ENCODE measurements at places on chromosomes 1 and 21.

DNA sequence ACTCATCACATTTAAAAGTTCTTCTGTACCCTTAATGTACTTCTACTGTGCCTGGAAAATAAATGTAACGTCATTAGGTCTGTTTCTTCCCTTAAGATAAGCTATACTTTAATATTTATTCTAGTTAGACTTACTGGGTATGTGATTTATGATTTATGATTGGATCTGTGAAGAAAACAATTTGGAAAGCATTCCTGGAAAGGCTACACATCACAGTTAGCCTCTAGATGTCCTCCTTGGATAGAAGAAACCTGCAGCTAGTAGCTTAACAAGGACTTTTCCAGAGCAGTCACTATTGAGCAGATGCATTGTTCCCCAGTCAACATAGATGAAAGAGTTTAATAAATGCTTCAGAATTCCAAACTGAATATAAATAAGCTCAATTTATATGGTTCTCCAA is 22.2 kb upstream of the ABL2 start:
- peak; percentile 49 for DNase-seq

DNA sequence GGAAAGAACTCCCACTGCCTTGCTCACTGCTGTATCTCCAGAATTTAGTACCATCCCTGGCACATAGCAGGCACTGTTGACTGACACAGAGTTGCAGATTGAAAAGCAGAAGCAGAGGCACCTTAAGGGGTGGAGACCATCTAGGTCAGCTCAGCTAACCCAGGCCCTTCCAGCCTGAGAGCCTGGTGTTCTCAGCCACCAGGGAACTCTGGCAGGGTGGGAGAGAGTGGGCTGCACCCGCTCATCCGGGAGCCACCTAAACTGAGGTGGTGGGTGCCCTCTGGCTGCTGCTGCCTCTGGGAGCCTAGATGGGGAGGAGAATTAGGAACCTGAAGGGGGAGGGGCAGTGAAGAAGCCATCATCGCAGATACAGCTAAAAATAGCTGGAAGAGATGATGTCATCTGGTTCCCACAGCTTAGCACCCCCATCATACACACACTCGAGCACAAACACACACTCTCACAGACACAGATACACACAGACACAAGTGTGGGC is 1.5 kb upstream of the TSPAN1 start:
- DNase-seq, result no peak

DNA sequence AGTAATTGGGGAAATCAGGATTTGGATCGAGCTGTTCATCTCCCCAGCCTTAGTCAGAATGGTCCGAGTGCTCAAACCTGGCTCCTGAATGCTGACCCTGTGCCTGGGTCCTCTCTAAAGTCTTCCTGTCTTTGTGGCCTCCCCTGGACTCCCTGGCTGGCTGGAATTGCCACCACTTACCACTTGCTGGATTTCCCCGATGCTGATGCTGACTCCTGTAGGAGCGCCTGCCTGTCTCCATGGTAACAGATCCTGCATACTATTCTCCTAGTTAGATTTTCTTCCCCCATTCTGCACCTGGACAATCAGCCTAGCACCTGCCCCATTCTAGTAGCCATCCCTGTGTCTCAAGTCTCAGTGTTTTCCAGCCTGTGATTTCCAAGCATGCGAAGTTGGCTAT is 382.2 kb upstream of the ESRRG start:
- no peak for DNase-seq

DNA sequence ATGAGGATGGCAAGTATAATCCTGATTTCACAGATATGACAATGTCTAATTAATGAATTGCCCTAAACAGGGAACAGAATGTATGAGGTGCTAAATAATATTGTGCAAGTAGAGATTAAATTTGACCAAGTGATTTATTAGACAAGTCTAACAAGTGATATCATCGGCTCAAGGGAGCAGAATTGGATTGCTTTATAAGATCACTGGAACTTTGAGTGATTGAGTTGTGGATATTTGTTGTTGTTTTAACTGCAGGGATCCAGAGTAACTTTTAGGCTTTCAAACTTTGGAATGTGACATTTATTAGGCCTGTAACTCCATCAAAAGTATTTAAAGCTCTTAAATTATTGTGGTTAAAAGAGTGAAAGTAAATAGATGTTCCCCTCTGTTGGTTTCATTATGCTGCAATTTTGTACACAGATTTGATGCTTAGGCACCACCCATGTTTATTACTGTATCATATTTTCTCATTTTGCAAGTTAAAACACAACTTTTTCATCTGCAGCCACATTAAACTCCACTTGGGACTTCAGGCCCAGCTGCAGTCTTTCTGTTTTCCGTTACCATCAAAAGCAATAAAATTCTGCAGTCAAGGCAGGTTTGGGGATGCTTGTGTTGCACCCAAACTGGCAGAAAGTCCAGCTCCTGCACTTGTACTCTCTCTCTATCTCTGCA is 206.6 kb downstream of the HLX start:
- no peak for DNase-seq

GRCh38 chr1:175715742-175716141 is 27.7 kb downstream of the TNR start:
- DNase-seq, result no peak

DNA sequence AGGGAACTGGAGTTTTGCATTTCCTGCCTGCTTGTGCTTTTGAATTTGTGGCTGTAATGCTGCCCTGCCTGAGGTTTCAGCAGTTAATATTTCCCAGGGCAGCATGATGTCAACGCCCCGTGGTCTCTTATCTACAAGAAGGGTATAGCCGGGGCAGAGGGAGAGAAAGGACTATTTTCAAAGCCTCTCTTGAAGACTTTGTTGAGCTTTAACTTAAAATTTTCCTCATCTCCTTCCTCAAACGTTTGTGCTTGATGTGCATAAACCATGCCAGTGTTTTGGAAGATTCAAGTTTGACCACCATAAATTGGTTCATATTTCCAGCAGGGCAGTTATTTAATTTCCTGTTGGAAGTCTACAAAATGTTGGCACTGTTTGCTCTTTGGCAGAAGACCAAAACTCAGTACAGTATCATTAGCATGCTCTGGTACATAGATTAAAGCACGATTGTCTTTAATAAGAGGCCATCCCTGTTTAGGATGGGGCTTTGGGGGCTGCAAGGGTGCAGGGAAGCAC is 43.4 kb downstream of the ROR1 start:
- no peak for DNase-seq

DNA sequence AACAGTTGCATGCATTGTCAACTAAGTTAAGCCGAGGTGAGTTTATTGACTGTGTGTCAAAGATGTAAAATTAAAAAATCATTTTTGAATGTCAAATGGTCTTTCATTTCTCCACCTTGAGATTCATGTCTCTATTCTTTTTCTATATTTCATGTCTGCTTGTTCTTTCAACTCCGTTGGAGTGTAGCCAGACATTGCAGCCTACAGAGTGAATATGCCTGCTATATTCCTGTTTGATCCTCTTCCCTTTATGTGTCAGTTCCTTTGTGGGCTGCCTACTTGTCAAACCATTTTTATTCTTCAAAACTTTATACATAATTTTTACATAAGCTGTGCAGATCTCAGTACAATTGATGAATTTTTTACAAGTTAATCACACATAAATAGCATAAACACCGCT is 1325.8 kb upstream of the PRMT6 start:
- DNase-seq, result no peak

DNA sequence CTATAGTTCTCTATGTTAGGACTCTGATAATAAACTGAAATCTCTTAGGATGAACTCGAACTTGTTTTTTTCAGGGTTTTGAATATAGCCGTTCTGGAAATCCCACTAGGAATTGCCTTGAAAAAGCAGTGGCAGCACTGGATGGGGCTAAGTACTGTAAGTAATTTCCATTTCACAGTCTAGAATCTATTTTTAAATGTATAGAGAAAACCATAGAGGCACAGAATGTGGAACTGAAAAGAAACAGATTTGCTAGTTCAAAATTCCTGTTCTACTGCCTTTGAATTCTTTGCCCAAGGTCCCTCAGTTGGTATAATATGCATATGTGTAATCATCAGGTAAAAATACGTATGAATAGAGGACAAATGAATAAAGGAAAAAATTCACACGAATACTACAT is 4.8 kb downstream of the CTH start:
- DNase-seq, result no peak

DNA sequence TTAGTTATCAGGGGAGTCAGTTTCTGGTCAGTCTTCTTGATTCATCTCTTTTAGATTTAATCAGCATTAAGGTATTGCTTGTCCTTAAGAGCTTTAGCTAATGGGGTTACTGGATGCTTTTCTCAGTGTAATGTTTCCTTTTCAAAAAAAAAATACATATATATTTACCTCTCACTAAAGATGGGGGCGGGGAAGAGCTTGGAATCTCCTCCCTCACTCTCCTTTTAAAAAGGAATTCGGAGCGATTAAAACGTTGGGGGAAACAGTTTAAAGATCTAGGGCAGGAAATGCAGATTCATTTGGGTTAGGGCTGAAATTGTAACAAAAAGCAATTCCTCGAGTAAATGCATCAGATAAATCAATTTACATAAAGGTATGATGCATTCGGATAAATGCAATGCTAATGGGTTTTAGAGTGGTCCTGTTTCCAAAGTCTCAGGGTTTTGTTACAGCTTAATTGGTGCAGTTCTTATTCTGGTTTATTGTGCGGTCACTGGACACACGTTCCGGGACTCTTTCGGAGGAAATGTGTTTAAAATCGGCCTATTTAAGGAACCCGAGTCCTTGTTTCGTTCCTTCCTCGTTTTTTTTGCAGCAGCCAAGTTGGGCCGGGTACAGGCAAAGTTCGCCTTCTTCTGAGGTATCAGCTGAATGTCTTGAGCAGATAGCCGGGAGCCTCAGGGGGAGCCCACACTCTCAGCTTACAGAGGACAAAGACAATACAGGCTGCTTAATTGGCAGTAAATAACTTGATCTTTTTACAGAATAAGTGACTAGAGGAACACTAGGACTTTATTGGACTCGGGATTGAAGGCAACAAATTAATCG is 1.6 kb downstream of the LMO4 start:
- peak; percentile 28 for DNase-seq

- DNase-seq, result no peak
These were observed 2.8 kb downstream of the PAQR7 start for GRCh38 chr1:25872713-25873112.

DNA sequence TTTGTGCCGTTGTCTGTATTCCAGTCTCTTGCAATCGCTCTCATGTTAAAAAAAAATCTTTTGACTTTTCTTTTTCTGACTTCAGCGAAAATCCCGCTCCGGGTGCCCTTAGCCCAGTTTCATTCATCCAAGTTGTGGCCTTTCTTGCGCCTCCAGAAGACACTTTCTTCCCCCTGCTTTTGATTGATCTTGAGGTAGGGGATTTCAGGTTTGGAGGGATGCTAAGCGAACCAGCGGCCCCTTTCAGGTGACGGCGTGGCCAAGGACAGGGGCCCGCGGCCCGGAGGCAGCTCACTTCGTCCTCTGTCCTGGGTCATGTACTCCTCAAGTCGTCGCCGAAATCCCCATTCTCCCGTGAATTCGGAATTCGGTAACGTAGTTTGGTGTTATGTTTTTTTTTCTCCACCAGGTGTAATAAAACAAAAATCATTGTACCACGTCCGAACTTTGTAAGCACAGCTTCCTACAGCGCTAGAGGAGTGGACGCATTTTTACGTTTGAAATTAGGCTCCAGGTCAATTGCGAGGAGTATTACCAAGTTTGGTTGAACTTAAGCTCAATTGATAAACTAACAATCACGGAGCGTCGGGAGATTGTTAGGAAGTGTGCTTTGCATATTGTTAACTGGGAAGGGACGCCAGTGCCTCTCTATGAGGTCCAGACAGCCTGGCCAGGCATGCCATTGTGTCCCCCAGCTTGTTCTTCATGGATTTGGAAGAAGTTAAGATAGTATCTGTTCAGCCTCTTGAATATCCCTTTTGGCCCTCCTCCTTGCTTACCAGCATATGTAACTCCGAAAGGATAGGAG is 1.1 kb downstream of the MRPS6 start:
- no peak for DNase-seq

- DNase-seq, result no peak
These were observed 96.9 kb upstream of the TARDBP start for GRCh38 chr1:10915594-10915993.
